ENCODE measurements at places on chromosomes 2 and 18.

- DNase-seq = no peak
These were observed 94.4 kb downstream of the CRIM1 start for GRCh38 chr2:36449943-36450392.

DNA sequence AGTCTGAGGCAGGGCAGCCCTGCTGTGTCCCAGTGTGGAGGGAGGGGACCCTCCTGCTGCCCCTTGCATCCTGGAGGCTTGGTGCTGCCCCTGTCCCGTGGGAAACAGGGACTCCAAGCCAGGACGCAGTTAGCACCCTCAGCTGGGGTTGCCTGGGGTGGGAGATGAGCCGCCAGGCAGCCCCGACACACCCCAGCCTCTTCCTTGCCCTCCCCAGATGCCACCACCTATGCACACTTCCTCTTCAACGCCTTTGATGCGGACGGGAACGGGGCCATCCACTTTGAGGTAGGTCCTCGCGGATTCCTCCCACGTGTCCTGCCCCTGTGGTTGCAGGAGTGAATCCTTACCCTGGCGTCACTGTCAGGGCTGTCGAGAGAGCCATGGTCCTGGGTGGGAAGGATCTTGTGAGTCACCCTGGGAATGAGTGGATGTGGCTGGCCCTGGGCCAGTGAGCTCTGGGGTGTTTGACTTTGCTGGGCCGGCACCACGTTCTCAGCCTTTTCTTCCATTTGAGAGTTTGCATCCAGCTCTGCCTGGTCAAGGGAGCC, 27.5 kb upstream of the FAHD2A start:
- no peak for DNase-seq

- no peak for DNase-seq
These were observed 405.1 kb upstream of the CYRIA start for GRCh38 chr2:17070711-17071110.

DNA sequence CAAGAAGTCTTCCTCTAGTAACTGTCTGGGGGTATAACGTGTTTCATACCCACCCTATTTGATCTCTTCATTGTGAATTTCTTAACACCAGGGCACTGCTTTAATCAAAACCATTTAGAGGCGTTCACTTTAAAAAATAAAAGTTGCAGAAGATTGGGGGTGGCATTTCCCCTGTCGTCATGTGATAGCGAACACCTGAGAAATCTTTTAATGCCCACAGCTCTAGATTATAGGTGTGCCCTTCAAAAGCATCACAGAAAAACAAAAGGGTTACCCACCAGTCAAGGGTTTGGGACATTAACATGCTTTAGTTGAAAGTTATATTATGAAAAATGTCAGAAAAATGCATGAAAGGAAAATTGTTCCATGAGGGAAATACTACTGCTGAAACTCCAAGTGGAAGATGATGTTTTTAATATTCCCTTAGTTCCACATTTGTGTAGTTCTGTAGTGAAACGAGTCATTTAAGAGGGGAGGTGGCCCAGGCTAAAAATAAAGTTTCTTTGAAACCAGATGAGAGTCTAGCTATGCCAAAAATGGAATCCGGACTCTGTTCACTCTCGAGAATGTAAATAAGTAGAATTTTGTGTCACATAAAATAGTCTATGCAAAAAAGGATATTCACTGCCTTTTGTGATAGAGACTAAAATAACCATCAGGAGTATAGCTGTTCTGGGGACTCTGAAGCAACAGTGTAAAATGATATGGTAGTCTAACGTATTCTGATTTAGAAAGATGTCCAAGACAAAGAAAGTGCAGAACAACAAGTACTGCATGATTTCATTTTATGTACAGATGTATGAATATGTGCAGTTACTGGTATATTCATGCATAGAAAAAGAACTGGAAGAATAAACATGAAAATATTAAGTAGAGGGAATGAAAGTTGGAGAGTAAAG, 95.3 kb downstream of the TMEM247 start:
- DNase-seq = no peak

- DNase-seq = no peak
These were observed 93.5 kb upstream of the HNRNPA3 start for GRCh38 chr2:177119099-177119498.

Measured in suppressor macrophage treated with lipopolysaccharide for 4 hours (primary cell).